Activated CD4-positive, alpha-beta T cell treated with anti-CD3 and anti-CD28 coated beads, Interleukin-2, amount 50 U/mL, for 1 hour (primary cell): ENCODE measurements at places on chromosomes 5 and 9.

GRCh38 chr9:102778746-102779145 is 216.4 kb upstream of the CYLC2 start:
- DNase-seq = no peak

DNA sequence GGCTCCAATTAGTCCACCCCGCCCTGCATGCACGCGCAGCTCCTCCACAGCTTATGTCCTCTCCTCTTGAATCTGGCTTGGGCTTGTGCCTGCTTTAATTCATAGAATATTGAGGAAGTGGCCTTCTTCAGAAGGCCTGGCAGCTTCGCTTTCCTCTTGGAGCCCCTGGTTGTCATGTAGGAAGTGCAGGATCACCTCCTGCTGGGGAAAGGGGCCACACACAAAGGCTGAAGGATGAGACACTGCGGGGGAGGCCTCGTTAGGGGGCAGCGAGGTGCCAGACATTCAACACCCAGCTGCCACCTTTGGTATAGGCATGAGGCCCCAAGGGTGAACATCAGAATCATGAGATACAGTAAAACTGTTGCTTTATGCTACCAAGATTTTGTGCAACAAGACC is 2.7 kb upstream of the CNOT6 start:
- no peak for DNase-seq

DNA sequence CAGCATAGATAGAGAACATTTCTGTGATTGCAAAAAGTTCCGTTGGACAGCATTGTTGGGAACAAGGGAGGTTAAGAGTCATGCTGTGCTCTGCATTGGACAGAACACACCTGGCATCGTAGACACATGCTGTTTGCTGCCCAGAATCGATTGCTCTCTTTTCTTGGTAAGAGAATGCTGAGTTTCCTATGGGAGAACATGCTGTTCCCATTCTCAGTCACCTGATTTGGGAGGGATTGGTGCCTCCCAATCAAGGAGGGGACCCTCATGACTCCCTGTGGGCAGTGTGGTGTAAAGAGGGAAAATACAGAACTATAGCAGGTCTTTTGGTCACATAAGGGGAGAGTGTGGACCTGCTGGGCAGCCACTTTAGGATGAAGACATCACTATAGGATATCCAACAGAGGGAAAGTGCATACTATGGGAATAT is 555.4 kb upstream of the CLINT1 start:
- DNase-seq = no peak

DNA sequence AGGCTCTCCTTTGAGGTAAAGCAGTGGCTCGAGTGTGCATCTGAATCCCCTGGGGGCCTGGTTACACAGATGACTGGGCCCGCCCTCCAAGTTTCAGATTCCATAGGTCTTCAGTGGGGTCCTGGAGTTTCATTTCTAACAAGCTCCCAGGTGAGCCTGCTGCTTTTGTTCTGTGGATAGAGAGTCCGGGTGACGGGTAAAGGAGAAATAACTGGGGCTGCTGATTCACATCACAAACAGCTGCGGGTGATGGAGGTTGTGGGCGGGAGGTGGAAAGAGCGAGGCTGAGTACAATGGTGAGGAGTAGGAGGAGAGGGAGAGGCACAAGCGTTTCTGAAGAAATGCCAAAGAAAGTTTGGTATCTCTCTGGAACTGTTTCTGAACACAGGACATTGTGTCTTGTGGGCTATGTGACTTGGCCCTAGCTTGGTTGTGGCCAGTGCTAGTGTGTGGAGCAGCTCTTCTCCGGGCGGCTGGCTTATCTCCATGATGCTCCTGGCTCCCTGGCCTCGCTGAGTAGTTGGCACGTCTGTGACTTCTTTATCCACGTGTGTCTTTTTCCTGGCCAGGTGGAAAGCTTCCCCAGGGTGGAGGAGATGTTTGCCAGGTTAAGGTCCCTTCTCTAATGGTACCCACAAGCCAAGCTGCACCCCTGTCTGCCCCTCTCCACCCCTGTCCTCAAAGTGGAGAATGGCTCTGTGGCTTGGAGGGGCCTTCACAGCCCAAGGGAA is 61.7 kb downstream of the HSPA4 start:
- no peak for DNase-seq

DNA sequence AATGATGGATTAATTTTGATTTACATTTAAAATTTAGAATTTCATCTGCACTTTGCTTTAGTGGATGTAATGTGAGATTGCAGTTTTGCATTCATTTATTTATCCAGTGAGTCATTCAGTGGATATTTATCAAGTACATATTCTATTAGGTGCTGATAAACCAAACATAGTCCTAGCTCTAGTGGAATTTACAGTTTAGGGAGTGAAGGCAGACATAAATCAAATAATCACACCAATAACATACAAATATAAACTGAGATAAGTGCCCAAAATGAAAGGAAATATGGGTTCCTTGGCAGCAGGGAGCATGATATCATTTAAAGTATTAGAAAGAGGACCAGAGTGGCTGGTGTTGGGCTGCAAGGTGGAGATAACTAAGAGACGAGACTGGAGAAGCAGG is 14.7 kb upstream of the NIPBL start:
- DNase-seq = no peak

DNA sequence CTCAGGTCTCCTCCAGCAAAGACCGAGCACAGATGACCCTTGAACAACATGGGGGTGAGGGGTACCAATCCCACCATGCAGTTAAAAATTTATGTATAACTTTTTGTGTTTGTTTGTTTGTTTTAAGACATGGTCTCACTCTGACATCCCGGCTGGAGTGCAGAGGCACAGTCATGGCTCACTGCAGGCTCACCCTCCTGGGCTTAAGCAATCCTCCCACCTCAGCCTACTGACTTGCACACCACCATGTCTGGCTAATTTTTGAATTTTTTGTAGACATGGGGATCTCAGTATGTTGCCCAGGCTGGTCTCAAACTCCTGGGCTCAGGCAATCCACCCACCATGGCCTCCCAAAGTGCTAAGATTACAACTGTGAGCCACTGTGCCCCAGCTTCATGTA is 231.0 kb upstream of the PIK3R1 start:
- DNase-seq = no peak

GRCh38 chr9:22342491-22343217 is 104.0 kb upstream of the DMRTA1 start:
- no peak for DNase-seq

DNA sequence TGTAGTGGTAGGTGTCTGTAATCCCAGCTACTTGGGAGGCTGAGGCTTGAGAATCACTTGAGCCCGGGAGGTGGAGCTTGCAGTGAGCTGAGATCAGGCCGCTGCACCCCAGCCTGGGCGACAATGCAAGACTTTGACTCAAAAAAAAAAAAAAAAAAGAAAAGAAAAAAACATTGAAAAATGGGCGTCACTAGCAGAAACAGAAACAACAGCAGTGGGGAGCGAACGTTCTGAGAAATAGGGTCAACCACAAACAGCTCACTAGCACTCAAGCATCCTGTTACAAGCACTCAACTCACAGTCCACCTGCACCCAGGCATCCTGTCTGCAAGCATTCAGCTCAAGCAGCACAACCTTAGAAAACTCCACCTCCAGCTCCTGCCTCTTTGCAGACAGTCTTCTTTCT is 17.2 kb downstream of the TRIM14 start:
- peak; percentile 72 for DNase-seq

DNA sequence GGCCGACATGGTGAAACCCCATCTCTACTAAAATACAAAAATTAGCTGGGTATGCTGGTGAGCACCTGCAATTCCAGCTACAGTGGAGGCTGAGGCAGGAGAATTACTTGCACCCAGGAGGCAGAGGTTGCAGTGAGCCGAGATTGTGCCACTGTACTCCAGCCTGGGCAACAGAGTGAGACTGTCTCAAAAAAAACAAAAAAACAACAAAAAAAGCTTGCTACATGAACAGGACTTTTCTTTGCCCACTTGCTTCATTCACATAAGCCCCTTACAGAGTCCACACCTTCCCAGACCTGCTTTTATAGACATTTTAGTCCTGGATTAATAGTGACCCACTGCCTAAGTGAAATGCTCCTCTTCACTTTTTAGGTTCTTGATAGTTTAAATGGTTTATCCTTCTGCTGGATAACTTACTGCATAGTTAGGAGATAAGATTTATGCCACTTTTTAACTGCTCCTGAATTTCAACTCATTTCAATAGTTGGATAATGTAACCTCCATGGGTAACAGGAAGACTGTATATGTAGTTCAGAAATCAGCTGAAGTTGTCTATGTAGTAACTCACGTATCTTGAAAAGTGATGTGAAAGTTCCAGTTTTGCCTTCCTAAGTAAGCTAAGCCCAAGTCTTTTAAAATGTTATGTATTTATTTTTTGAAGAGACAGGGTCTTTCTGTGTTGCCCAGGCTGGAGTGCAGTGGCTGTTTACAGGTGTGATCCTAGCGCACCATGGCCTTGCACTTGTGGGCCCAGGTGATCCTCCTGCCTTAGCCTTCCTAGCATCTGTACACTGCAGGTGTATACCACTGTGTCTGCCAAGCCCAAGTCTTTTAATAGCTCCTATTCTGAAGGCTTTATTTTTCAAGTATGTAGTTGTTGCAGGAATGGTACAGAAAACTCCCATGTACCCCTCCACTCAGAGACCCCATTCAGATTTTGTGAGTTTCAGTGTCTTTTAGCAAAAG is 19.7 kb downstream of the SUB1 start:
- no peak for DNase-seq

GRCh38 chr9:82783045-82783444 is 279.9 kb downstream of the RASEF start:
- no peak for DNase-seq

GRCh38 chr5:2125901-2126265 is 243.2 kb upstream of the IRX4 start:
- no peak for DNase-seq

DNA sequence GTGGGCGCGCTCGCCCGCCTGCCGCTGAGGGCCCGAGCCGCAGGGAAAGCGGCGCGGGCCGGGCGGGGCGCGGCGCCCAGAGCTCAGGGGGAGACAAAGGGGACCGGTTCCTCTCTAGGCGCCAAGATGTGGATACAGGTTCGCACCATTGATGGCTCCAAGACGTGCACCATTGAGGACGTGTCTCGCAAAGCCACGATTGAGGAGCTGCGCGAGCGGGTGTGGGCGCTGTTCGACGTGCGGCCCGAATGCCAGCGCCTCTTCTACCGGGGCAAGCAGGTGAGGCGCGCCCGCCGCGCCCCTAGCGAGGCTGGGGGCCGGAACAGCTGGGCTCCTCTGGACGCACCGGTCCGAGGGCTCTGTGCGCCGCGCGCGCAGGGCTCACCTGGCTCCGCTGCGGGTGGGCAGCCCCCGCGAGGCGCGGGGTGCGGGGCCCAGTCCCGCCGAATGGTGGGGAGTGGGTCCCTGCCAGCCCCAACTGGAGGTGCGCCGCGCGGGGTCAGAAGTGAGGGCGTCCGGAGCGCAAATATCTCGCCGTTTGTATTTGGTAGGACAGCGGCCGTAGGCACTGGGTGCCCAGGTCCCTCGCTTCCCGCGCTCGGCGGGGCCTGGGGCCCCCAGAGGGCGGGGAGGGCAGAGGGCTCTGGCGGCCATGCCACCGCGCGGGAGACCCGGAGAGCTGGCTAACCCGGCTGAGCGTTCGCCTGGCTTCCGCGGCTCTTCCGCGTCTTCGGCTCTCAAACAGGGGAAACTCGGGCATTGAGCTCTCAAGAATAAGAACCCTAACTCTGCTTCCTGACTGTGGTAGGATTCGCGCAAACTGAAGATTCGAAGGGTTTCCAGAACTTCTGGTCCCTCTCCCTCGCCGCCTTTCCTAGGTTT is 607 bp downstream of the UHRF2 start:
- DNase-seq = peak; percentile 45

GRCh38 chr5:14806456-14806855 is 65.1 kb downstream of the ANKH start:
- DNase-seq = no peak

DNA sequence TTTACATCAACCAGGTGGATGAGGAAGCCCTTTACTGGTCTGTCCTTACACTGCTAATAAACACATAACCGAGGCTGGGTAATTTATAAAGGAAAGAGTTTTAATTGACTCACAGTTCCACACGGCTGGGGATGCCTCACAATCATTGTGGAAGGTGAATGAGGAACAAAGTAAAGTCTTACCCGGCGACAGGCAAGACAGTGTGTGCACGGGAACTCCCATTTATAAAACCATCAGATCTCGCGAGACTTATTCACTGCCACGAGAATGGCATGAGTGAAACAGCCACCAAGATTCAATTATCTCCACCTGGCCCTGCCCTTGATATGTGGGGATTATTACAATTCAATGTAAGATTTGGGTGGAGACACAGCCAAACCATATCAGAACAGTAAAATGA is 67.3 kb upstream of the GRAMD2B start:
- DNase-seq = no peak

- DNase-seq = no peak
These were observed 56.8 kb downstream of the FEM1C start for GRCh38 chr5:115487756-115488155.

GRCh38 chr5:1662559-1663085 is 137.0 kb downstream of the MRPL36 start:
- DNase-seq = no peak

DNA sequence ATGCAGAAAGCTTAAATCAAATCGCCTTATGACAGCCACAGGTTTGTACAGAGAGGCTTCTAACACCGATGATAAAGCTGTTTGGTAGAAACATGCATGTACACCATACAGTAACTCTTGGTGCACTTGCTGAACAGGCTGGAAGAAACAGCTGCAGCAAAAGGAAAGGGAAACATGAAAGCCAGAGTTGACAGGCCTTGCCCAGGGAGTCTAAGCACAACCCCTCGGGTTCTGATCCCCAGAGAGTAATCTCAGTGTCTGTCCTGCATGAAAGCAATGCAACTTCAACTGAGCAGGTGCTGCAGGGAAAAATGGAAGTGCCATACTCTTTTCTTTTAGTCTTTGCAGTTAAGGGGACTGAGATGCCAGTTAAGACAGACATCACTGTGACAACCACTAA is 419.9 kb downstream of the BNC2 start:
- no peak for DNase-seq

DNA sequence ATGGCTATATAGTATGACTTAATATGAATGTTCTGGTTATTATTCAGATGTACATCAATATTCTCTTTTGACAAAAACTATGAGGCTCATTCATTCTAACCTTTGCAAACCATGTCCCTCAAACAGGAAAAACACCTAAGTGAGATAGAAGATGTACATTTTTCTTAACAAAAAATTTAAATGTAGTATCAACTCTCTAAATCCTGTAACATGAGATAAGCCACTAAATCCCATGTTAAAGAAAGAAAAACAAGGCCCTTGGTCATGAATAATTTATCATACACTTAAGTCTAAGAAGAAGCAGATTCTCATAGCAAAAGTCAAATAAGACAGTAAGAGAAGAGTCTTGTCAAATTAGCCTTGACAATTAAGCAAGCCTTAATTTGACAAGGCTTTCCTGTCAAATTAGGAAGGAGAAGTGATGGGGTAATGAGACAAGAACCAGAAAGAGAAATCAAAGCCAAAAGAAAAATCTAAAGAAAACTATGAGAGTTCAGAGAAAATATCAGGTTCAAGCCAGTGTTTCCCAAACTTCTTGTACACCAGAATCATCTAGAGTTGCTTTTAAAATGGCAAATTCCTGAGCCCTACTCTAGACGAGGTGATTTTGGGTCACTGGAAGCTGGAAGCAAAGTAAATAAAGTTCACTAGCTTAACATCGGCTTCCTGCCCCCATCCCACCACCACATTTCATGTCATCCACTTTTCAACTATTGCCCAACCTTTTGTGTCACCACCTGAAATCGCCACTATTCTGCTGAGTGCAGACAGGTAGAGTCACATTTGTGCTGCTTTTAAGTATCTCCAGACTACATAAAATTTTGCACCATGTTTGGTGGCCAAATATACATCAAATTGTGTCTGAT is 76.5 kb downstream of the NR6A1 start:
- DNase-seq = no peak
